ENCODE measurements at places on chromosomes 7 and 10. TPM values are rescaled to one million over a fixed set of nuclear protein-coding genes. Genes with fewer than 3 reads are reported as not detected.

DNA sequence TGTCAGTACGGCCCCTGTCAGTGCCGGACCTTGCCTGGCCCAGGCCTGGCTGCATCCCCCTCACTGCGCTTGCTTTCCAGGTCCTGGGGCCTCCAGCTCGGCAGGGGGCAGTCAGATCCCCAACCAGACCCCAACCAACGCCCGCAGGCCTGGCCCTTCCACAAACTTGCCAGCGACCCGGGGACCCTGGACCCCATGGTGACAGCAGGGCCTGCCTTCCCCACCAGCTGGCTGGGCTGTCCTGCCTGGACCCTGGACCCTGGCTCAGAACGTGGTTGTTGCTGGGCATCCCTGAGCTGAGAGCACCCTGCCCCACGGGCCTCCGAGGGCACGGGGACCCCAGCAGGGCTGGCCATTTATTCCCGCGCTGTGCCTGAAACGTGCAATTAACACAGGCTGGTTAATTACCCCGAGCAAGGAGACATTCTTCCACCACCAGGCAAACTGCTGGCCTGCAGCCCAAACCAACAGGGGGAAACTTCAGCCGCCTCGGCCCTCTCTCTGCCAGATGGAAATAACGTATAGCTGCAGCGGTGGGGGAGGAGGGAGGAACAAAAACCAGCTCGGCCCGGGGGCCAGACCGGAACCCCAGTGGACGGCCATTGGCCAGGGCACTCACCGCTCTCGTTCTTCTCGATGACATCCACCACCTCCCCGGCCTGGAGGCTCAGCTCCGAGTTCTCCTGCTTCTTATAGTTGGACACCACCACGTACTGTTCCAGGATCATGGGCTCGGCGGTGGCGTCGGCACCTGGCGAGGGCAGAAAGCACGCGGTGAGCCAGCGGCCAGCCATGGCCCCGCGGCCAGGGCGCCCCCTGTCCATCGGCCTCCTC lies 167.1 kb downstream of the NEURL1 start:
- peak; percentile 23 for DNase-seq

DNA sequence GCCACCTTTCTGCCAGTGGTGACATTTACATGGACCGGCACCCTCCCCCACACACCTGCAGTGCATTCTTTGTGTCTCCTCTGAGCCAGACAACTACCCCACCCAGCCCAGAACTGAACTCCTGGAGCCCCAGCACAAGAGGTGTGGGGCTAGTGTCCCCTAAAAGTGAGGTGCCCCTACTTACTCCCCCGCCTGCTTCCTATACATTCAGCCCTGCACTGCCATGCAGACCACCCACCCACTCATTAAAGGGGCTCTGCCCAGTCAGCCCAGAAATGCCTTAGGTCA lies 1.9 kb downstream of the SAP25 start:
- DNase-seq, result no peak

The MINDY3 gene
- total RNA-seq, result 13.8 TPM

DNA sequence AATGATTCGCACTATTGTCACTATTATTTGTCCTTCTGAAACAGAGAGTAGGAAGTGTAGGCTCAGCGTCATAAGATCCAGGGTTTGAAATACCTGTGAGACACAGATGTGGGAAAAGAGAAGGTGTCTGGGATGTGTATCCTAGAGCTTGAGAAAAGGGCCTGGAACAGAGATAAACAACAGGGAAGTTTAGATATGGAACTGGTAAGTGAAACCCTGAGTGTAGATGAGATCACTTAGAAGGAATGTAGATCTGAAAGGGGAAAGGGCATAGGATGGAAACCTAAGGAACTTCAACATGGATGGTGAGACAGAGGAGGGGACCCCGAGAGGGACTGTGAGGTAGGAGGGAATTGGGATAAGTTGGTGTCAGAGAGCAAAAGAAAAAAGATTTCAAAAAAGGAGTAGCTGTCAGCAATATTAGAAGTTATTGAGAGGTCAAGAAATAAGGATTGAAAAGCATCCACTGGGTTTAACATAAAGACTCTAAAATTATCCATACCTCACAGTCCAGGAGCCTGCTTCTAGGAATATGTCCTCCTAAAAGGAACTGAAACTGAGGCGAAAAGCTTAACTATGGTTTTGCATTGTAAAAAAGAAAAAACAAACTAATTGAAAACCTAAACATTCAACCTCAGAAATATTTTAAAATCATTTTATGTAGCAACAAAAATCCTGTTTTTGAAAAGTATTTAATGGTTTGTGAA lies 119.2 kb upstream of the NPVF start:
- no peak for DNase-seq

- DNase-seq, result no peak
Observed at GRCh38 chr10:16853809-16854208, 36.6 kb upstream of the RSU1 start.

The PIK3CG gene
- total RNA-seq, result 10.2 TPM

DNA sequence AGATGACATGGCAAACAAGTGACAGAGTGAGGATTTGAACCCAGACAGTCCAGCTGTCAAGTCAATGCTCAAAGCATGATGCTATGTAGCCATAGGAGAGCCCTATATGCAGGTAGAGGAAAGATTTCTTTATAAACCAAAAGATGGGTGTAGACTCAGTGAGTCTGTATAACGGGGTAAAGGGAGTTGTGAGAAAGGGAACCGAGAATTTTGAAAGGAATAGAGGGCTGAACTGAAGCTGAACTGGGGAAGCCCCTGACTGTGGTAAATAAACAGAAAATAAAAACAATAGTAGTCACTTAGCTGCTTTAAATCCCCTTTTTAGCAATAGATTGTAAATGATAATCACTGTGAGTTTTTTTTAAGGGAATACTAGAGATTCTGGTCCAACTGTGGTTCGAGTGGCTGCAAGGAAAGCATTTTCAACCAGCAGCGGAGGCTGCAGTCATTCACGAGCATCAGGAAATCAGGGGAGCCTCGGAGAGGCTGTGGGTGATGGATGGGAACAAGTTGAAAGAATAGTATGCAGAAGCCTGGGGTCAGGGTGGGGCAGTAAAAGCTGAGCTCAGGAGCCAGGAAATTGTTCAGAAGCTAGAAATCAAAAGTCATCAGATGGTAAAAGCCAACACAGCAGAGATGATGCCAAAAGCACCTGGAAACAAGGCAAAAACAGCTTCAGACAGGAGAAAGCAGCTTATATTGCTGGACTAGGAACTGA lies 393.5 kb downstream of the GFRA1 start:
- no peak for DNase-seq

- DNase-seq, result no peak
Observed at GRCh38 chr10:61452655-61453641, at the start of gene TMEM26. Gene TMEM26 (minus strand): TSS chr10:61453381. CDS start chr10:61453081, 300 bp downstream.

The RSPH10B2 gene
- not detected for total RNA-seq

- DNase-seq, result no peak
Observed at GRCh38 chr7:25206765-25207164, 21.5 kb downstream of the NPVF start.

The MUC3A gene
- total RNA-seq, result not detected

The CLIP2 gene
- total RNA-seq, result 3.2 TPM

DNA sequence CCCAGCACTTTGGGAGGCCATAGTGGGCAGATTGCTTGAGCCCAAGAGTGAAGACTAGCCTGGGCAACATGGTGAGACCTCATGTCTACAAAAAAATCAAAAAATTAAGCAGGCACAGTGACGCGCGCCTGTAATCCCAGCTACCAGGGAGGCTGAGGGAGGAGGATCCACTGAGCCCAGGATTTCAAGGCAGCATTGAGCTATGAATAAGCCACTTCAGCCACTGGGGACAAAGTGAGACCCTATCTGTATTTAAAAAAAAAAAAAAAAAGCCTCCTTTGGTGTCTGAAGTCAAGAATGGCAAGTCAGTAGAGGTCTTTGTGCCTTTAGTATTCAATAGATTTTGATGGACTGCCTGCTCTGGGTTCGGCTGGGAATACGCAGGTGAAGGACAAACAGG lies 85.7 kb downstream of the RALA start:
- DNase-seq, result no peak

DNA sequence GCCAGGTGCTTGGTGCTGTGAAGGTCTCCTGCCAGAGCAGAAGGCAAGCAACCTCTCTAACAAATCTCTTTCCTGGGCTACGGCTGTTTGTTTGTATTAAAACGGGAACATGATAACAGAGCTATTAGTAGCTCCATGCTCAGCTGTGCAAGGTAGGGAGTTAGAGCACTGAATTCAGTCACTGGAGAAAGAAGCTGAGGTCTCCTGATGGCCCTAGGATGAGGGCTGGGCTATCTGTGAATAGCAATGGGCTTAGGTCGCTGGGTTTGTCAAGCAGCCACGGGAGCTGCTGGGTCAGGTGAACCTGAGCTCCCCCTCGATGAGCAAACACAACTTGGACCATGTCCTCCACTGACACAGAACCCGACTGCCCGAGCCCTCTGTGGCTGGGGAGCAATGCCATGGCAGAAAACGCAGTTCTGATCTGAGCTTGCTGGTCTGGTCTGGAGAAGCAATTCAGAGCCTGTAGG lies 24.4 kb downstream of the TACC2 start:
- no peak for DNase-seq

The OR2A5 gene
- not detected for total RNA-seq

- DNase-seq, result no peak
Observed at GRCh38 chr7:157813741-157814661, 477.2 kb downstream of the DNAJB6 start.
